ENCODE measurements at places on chromosomes 2 and 18.

- no peak for DNase-seq
Measured at GRCh38 chr2:207048416-207048815, 109.1 kb downstream of the CPO start.

- DNase-seq: no peak
Measured at GRCh38 chr2:152858594-152859265, 140.3 kb downstream of the ARL6IP6 start.

- no peak for DNase-seq
Measured at GRCh38 chr18:75530566-75531211, 103.2 kb upstream of the SMIM21 start.

GRCh38 chr2:237059155-237059875 lies 26.4 kb upstream of the COPS8 start:
- DNase-seq: no peak

- DNase-seq: no peak
Measured at GRCh38 chr18:58058720-58059119, 14.7 kb downstream of the NEDD4L start.

DNA sequence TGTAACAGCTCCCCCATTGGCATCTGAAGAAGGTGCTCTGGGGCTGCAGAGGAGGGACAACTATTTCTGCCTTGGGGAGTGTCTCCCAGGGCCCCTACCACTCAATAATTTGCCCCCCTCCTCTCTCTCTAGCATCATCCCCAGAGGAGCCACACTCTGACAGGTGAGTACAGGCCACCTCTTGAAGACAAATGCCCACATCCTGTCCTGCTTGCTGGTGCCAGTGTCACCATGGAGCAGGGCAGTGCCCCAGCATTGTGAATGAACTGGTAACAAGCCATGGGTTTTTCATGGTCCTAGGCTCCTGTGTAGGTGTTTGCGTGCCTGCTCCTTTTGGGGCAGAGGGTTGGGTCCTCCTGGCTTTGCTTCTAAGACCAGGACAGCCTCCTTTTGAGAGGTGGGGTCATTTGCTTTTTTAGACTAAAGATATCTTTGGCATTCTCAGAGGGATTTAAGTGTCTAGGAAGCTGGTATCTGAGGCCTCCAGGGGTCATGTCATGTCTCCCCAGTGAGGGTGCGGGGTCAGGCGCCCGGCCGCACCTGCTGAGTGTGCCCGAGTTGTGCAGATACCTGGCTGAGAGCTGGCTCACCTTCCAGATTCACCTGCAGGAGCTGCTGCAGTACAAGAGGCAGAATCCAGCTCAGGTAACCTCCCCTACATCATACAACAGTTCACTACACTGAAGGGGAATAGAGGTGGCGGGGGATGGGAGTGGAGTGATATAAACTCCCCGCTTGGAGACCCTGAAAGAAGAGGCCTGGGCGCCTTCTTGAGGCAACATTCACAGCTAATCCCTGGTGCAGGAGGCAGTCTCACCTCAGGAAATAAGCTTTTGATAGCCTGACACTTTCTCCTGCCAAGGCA lies 1.8 kb downstream of the RETREG2 start:
- DNase-seq: no peak

DNA sequence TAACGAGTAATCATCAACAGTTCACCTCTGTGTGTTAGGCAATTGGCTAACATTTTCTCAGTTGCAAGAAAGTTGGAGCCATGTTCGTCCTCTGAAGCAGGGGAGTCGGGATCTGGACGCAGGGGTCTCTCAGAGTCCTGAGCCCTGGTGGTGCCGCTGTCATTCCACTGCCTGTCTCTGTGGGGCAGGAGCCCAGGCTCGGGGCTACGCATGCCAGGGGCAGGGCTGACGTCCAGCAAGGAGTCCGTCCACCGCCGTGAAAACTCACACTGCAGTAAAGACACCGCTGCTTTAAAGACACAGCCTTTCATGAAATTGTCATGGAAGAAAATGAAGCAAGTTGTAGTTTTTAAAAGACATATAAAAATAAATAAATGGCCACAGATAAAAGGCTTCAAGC lies 571.1 kb upstream of the SOX11 start:
- DNase-seq: no peak

DNA sequence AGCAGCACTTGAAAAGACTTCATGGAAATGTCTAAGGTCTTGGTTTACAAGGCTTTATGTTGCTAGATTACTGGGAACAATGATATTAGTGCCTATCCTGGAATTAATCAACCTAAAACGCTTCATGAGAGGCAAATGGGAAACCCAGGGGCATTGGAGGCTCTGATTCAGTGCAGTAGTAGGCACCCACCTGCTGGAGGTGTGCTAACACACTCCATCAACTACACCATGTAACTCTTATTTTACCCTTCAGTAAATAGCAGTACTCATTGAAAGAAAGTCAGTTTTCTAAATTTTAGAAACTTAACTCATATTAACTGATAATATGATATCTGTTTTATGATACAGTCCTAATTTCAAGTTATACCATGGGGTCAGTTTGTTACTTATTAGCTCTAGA lies 17.4 kb upstream of the HNRNPA3 start:
- DNase-seq: no peak

DNA sequence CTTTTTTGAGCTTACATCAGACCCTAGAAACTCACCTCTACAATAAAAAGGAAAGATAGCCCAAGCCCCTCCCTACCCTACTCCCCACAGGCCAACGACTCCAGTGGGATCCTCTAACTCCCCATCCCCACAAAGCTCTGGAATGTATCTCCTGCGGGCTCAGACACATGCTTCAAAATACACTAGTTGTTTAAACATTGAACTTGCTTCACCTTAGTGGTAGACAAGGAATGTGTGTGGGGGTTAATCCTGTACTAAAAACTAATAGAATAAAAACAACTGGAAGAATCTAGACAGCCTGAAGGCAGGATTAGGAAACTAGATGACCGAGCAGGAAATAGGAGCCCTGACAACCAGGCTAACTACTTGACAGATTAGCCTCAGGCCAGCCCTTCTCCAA lies 211.5 kb downstream of the SUCLG1 start:
- no peak for DNase-seq

DNA sequence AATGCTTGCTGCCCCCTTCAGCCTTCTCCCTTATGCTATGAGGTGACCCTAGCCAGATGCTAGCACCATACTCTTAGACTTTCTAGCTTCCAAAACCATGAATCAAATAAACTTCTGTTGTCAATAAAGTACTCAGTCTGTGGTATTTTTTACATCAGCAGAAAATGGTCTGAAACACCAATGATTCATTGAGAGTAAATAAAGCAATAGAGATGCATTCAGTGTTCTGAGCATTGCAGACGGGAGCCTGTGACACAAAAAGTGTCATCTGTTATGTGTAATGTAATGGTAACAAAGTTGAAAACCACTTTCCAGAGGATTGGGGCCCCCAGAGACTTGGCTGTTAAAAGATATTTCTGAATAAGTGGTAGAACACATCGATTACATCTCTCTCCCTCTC lies 758.0 kb upstream of the NRXN1 start:
- DNase-seq: no peak

GRCh38 chr2:160731856-160732255 lies 238.2 kb upstream of the RBMS1 start:
- no peak for DNase-seq

GRCh38 chr2:218501665-218502064 lies 66.5 kb downstream of the USP37 start:
- DNase-seq: no peak

DNA sequence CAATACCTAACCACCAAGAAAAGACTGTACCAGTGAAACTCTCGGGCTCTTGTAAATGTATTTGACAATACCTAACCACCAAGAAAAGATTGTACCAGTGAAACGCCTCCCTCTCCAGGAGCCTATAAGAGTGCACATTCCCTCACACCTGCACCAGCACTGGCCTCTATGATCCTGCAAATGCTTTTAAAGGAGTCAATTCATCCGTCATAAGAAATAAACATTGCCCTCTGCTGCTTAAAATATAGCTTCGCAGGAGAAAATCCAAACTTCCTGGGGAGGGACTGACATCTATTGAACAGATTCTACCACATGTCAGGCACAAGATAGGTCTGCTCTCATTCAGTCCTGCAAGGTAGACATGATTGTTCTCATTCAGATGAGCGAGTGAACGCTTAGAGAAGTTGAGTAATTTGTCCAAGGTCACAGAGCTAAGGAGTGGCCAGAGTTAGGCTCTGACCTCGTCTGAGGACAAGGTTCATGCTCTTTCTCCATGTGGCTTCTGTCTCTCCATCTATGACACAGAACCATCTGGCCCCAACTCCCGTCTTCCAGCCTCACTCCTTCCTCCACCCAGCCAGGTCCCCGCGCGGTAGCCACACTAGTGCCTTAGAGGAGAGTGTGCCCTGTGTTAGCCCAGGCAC lies 38.7 kb downstream of the MCFD2 start:
- no peak for DNase-seq

DNA sequence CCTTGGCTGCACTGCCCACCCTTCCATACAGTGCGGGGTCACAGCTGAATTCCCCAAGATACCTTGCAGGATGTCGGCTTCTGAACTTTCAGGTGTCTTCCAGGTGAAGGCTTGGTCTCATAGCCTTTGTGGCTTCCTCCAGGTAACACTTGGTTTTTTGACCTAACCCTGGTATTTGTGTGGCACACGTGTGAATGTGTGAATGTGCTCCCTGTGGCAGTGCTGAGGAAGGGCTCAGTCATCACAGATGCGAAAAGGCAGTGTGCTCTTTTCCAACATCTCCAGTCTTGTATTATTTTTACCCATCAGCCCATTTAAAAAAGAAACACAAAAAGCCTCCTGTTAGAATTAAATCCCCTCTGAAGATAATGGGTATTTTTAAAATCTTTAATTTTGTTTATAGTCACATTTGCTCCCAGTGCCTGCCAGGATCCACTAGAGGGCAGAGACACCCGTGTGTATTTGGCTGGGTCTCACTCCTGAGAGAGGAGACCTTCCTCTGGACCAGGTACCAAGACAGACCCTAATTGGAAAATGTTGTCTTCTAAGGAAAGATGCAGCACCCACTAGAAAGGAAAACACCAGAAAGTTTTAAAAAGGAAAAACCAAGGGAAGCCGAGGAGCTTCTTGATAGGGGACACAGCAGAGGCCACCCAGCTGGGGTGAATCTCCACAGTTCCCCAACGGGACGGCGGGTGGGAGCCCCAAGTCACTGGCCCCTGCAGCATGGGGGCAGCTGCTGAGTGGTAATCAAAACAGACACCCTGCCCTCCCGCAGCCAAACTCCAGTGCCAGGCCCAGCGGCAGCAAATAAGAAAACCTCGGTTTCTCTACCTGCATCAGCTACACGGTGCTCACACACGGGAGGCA lies 27.7 kb downstream of the FAM110C start:
- DNase-seq: no peak

GRCh38 chr2:237182422-237183123 lies 96.9 kb downstream of the COPS8 start:
- no peak for DNase-seq

DNA sequence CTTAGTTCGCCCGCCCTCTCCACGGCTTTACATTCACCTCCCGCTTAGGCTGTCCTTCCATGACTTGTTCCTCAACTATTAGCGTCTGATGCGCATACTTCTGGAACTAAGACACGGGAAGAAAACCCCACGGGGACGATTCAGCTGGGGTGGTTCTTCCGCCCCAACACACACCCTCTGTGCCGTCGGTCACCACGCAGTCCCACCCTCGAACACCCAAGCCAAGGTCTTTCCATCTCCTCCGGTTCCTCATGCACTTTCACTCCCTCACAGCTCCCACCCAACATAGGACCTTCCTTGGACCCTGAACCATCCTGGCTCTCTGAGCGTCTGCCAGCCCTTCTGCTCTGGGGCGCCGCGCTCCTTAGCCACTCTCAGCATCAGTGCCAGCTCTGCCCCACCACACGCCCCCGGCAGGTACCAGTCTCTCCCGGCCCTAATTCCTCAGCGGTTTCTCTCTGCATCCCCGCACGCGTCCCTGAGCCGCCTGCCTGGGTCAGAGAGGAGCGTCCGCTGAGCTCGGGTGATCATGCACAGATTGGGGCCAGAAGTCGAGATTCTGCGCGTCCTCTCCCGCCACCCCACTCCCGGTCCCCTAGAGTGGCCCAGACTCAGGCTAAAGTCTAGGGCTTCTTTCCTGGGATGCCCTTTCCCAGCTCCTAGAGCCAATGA lies 522 bp upstream of the SRD5A2 start:
- no peak for DNase-seq

DNA sequence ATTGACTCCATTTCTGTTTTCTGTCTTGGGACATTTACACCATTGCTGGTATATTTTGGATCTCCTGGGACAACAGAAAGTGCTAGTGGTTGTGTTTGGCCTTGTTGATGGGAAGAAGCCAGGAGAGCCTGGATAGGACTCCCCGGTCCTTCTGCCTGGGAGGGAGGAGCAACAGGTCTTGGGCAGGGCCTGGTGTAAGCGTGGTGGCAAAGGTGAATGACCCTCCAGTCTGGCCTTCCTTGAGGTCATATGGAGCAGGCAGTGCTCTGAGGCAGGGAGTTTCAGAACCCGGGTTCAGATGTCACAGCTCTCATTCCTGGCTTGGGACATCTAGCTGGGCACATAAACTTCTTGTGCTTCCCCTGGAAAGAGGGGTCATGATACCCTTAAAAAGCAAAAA lies 56.0 kb upstream of the RBM44 start:
- no peak for DNase-seq

DNA sequence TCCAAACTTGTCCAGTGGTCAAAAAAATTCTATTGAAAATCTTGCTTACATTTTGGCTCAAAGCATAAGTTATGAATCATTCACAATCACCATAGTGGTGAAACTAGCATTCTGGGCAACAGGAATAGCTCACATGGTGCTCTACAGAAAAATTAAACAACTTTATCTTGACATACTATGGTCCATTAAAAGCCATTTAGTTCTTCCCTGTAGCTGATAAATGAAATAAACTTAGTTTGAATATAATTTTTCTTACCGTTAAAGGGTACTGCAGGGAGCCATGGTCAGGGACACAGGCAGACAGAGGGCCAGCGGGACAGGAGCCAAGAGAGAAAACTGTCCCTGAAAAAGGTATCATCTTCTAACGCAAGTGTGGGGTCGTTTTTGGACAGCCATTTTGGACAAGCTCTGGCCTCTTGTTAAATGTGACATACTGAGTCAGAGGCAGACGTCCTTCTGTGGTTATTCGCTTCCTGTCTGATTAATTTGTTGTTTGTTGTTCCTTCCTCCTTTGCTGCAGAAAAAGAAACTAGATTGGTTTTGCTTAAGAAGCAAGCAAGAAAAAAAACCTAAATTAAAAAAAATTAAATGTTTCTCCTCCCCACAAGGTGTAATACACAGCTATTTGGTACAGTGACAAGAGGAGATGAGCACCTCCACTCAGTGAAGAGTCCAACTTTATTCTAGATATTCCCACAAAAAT lies at the start of gene WIPF1:
Gene WIPF1, minus strand, starts transcription at position 460 of the 703 bp plus-strand sequence. CDS start 12,231 bp downstream, outside the sequence.
- no peak for DNase-seq

GRCh38 chr2:149422337-149422990 lies 92.1 kb downstream of the LYPD6 start:
- DNase-seq: no peak

DNA sequence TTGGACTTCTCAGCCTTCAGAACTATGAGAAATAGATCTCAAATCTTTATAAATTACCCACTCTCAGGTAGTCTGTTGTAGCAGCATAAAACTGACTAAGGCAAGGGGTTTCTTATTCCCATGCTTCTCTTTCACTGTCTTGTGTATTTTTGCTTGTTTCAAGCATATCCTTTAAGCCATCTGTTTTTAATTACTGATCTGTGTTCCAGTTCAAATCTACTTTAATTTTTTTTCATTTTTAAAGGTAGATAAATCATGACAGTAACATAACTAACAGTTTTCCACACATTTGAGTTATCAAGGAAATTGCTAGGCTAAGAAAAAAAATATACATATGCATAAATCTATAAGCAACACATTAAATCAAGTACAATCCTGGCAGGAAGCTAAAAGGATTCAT lies 317.9 kb upstream of the TNP1 start:
- no peak for DNase-seq

Data from NCI-H187 treated with DMSO at 0.1 percent for 48 hours (cell line).